ENCODE measurements at places on chromosomes 11 and 22.

- DNase-seq: no peak
Measured at GRCh38 chr11:35543481-35543880, 18.1 kb upstream of the PAMR1 start.

- no peak for DNase-seq
Measured at GRCh38 chr22:45150139-45150538, 13.6 kb upstream of the NUP50 start.

DNA sequence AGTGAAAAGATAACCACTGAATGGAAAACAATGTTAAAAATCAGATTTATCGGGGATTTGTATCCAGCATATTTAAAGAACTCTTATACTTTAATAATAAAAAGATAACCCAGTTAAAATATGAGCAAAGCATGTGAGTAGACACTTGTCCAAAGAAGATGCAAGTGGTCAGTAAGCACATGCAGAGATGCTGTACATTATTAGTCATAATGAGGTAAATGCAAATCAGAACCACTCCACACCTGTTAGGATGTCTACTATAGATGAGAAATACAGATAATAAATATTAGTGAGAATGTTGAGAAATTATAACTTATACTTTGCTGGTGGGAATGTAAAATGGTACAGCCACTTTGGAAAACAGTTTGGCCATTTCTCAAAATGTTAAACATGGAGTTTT lies 28.0 kb downstream of the QSER1 start:
- no peak for DNase-seq

DNA sequence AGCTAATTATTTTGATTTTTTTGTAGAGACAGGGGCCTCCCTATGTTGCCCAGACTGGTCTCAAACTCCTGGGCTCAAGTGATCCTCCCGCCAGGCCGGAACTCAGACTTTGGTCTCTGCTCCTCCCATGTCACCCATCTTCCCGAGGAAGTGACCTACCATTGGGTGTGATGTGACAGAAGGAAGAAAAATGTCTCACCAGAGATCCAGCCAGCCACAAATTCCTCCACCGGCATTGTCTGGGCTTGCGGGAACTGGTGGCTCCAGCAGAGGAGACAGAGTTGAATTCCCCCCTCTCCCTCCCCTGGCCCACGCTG lies 772 bp downstream of the SLC25A45 start:
- DNase-seq: no peak

- DNase-seq: peak; percentile 68
Measured at GRCh38 chr11:62171261-62171723, 18.7 kb upstream of the SCGB1D1 start.

- no peak for DNase-seq
Measured at GRCh38 chr11:78656984-78657383, 82.3 kb upstream of the NARS2 start.

- DNase-seq: no peak
Measured at GRCh38 chr11:70270877-70271648, 573 bp downstream of the PPFIA1 start.

- DNase-seq: no peak
Measured at GRCh38 chr22:36237462-36238372, 1.6 kb downstream of the APOL2 start.

GRCh38 chr11:123338266-123338800 lies 91.7 kb upstream of the GRAMD1B start:
- no peak for DNase-seq

DNA sequence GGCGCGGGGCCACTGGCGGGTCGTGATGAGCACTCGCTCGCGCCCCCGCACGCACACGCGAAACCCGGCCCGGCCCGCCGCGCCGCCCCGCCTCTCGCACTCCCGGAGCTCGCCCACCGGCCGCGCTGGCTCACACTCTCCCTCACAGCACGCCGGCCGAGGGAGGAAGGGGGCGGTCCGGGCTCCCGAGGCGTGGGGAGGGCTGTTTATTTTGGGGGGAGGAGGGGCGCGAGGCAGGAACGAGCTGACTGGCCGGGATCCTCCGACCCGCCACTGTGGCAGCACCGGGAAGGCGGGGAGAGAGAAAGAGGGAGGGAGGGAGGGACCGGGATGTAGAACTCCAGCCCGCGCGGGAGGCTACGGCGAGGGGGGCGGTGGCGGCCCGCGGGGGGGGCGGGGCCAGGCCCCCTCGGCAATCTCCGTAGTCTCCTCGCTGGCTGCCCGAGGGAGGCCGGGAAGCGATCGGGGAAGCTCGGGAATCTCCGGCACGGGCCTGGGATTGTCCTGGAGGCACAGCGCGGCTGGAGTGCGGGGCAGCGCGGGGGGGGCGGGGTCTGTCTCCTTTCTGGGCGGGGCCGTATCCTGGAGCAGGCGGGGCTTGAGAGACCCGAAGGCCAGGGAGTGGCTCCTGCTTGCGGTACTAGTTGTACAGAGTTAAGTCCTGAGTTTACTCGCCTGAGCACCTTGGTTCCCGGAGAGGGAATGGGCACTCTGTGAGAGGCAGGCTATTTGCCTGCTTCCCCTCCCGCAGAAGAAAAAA lies at the start of gene RBFOX2:
Gene RBFOX2 (minus strand): TSS at position 179 of the 760 bp plus-strand sequence. CDS start 399 bp downstream, outside the sequence.
- peak; percentile 95 for DNase-seq

DNA sequence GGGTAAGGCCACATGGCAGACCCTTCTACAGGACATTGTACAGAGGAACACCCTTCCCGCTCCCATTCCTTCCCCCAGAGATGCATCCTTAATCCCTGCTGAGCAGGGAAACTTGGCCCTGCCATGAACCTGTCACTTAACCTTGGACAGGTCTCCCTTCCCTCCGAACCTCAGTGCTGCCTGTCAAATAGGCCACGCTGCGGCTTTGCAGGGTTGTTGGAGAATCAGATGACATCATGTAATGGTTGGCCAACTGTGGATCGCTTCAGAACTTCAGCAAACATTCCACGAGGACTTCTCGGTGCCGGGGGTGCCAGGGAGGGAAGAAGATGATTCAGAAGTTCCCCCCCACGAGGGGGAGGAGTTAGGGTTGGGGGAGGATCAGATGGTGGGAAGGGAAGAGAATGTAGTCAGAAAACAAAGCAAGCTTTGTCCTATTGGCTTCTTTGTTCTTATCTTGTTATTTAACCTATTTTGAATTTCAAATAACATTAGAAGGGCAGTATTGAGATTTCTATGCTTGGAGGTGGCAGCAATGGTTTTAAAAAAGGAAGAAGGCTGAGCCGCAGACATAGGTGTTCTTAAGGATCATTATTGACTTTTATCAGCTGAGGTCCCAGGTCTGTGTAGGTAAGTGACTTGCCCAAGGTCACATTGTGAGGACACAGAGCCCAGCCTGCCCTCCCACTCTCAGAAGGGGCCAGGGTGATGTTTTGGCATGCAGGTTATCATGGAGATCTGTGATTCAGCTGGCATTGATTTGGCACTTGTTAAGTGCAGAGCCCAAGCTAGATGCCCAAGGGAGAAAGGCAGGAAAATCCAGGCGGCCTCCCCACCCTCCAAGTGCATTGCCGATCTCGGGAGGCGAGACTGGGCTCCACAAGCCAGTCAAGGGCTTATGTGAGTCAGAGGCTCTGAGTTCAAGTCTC lies 3.1 kb downstream of the CDC42EP1 start:
- peak; percentile 82 for DNase-seq

DNA sequence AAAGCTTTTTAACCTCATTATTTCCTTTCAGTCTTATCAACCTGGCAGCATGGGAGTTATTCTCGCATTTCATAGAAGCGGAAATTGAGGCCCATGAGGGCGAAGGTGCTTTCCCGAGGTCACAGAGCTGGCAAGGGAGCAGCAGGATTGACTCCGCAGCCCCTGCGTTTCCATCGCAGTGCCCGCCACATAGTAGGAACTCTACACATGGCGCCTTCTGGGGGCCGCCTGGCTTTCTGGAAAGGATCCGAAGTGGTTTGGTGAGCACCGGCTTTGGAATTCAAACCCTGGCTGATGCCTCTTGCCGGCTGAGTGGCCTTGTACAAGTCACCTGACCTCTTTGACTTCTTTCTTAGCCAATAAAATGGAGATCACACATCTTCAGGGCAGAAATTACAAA lies 93.4 kb downstream of the CEP164 start:
- DNase-seq: no peak

DNA sequence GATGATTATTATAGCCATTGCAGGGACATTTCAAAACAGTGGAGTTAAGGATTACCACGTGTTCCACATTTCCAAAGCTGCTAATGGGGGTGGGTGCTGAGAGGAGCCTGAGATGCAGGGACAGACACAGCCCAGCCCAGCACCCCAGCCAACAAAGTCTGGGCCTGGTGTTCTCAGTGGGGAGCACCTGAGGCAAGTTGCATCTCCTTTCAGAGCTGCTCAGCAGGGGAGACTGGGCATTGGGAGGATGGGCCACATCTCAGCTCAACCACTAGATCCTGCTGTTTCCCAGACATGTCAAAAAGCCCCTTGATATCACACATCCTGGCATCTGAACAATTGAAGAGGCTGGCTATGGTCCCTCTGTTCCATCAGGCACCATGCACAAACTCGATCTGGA lies 458.0 kb upstream of the KIRREL3 start:
- DNase-seq: no peak

GRCh38 chr22:43319661-43320486 lies 23.3 kb downstream of the SCUBE1 start:
- no peak for DNase-seq

GRCh38 chr11:41235668-41236067 lies 223.8 kb downstream of the LRRC4C start:
- DNase-seq: no peak

DNA sequence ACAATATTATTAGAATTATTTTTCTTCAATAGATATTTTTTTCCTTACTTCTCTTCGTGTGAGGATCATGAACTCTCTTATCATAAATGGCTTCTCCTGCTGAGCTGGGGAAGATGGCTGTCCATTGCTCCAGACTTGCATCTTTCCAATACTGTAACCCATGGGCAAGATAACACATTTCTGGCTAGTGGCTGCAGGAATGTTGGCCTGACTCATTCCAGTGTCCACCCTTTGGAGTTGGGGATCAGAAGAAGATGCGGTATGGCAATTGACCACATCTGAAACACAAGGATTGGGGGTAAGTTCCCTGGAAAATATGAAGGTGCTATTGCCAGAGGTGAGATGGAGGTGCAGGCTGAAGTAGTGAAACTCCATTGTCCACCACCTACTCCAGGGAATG lies 92.8 kb downstream of the FAR1 start:
- DNase-seq: no peak

- no peak for DNase-seq
Measured at GRCh38 chr22:45425531-45426265, 12.2 kb downstream of the RIBC2 start.

GRCh38 chr11:133506023-133506422 lies 26.3 kb downstream of the OPCML start:
- no peak for DNase-seq

DNA sequence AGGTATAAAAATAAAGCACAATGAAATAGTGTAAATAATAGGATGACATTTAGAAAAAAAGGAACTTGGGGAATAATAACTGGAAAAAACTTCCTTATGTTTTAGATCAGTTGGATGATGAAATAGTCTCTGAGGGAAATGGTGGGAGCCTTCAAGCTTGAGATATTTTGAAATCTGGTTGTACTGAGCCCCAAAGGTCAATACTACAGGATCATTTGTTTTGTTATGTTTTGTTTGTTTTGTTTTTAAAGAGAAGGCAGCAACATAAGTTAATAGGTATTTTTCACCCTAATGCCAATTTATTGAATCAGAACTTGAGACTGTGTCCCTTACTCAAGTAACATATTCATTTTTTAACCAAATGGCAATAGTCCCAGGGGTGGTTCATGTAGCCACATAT lies 393.1 kb downstream of the ETS1 start:
- peak; percentile 41 for DNase-seq

DNA sequence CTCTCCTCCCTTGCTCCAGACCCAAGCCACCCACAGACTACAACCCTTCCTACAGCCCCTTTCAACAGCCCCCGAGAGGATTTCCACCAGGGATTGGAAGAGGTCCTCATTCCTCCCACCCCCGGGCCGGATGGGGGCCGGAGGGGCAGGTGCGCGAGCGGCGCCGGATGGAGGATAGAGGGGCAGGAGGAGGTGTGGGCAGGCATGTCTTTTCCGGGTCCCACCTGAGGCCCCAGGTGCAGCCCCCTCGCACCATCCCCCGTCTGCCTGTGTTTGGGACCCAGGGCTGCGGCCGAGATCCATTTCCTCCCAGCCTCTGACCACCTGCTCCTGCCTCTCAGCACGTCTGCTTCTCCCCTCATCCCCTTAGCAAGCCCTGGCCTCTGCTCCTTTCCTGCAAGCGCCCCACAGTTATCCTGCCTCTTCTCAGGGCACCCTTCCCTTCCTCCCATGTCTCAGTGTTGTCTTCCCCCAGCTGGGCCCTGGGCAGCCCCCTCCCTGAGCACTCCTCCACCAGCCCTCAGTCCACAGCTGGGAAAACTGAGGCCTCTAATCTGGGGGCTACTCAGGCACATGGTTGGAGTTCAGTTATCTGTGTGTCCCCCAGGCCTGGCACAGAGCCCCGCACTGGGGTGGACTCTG lies 19.3 kb upstream of the CBX7 start:
- DNase-seq: no peak
